ENCODE measurements at places on chromosomes 12 and 14.

- DNase-seq: no peak
Observed at GRCh38 chr12:108621161-108621560, 12.5 kb downstream of the SELPLG start.

DNA sequence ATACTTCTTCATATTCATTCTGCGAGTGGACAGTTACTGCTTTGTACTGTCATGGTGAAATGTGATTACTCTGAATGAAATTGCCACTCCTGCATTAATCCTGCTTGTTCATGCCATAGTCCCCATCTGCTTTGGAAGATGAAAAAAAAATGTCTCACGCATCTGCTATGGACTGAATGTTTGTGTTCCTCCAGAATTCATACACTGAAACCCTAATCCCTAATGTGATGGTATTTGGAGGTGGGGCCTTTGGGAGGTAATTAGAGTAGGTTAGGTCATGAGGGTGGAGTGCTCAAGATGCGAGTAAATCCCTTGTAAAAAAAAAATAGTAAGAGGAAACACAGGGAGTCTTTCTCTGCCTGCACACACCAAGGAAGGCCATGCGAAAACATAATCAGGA is 427.2 kb downstream of the TMTC2 start:
- DNase-seq: no peak

DNA sequence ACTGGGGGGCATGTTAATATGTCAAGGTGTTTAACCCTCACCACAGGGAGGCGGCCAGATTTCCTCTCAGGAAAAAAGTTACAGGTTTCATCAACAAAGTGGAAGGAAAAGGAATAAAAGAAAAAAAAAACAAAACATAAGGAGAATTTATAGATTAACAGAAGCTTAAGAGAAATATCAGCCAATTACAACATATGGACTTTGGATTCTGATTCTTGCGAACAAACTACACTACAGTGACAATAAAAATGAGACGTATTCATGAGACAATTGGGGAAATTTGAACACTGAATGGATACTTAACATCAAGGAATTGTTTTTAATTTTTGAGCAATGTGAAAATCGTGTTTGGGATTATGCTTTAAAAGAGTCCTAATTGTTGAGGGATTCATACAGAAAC is 60.4 kb downstream of the CALM1 start:
- no peak for DNase-seq

GRCh38 chr14:59332727-59333126 is 132.5 kb downstream of the GPR135 start:
- DNase-seq: no peak

DNA sequence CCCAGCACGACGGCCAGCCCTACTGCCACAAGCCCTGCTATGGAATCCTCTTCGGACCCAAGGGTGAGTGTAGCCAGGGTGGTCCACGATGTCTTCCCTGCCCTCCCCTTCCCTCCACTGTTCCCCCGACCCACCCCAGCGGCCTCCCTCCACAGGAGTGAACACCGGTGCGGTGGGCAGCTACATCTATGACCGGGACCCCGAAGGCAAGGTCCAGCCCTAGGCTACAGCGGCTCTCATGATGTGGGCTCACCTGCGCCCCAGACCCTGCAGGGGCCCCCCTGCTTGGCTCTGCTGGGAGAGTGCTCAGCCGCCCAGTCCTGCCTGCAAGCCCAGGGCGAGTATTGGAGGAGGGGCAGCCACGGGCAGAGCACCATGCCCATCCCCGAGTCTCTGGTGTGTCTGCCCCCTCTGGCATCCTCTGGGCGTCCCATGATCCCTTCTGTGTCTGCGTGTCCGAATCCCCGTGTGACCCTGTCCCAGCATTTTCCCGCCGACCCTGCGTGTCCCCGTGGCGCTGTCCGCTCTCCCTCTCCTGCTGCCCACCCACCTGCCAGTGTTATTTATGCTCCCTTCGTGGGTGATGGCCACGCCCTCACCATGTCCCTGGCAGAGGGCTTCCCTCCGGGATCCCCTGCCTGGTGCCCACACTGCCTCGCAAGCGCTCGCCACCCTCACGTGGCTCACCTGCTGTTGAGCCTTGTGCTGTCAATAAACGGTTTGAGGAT is 5.0 kb downstream of the CRIP2 start:
- DNase-seq: no peak

- DNase-seq: no peak
Observed at GRCh38 chr12:40241741-40242140, 16.9 kb downstream of the LRRK2 start.

DNA sequence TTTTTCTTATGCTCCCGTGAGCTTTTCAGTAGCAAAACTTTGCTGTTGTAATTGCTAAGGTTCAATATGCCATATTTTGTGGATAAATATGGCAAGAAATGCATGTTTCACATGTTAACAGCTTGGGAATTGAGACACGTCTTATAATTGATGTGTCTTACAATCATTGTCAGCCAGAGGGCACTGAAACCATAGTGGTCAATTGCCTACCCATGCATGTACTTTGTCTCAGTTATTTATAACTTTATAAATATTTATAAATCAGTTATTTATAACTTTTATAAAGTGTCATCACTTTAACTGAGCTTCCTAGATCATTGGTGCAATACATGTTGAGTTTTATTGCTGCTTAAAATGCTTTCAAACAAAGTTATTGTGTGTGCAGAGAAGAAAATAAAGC is 82.0 kb downstream of the CATSPERB start:
- peak; percentile 8 for DNase-seq
